ENCODE measurements at places on chromosomes 12 and 14. TPM values are rescaled to one million over a fixed set of nuclear protein-coding genes. Genes with fewer than 3 reads are reported as not detected.

DNA sequence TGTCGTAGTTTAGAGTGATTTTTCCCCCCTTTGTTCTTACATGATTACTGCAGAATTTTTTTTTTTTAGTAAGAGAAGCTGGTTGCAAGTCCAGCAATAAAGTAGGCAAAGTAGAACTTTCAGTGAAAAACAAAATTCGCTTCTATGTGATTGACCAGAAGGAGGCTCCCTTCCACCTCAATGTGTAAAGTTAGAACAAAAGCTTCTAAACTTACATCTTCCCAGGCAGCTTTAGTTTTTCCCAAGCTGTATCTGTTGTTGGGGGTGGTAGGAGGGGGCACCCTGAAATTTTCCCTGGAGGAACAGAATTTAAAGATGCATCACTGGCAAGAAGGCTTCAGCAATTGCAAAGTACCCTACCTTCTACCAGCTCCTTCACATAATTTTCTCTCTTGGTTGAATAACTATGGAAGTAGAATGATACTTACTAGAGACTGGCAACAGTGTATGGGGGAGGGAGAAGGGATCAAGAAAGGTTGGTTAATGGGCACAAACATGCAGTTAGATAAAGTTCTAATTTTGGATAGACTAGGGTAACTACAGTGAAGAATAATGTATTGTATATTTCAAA lies 87.3 kb upstream of the E2F7 start:
- no peak for DNase-seq

KRT6C gene
- not detected for total RNA-seq

DNA sequence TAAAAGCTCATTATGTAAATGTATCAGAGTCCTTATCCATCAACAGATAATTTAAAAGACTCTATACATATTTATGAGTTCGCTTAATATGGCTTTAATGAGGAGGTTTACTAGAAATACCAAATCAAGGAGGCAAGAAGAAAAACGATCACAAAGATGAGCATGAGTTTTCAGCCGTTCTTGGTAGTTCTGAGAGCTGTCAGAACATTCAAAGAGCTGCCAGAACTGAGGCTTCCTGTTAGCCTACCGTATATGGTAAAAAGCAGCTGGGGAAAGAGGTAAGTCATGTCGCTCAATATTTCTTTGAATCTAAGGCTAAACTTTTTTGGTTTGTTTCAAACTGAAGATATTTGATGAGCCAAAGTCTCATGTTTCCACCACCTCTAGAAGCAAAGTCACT lies 115.3 kb upstream of the PLXNC1 start:
- DNase-seq = no peak

DNA sequence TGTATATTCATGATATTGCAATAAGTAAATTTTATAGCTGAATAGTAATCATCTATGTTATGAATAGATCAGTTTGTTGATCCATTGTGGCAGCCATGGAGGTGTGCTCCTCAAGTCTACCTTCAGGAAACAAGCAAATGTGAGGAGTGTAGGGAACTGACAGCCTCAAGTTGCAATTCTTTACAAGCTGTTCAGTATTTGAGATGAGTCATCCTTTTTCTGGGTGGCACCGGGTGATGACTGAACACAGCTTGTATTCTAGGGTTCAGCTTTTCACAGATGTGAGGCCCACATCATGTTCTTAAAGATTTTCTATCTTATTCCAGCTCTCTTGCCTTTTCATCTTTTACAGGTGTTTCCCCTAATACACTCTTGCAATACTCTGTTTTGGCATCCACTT lies 452.4 kb downstream of the KCNH5 start:
- DNase-seq = no peak

DNA sequence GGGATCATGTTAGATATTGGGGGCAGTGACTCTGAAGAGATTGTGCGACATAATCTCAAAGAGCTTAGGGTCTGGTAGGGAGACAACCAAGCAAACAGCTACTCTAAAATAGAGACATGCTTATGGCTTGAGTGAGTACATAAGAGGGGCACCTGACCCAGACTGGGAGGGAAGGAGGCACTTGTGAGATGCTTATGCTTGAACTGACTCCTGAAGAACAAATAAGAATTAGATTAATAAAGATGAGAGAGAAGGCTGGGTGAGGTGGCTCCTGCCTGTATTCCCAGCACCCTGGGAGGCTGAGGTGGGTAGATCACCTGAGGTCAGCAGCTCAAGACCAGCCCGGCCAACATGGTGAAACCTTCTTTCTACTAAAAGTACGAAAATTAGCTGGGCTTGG lies 19.1 kb downstream of the TMTC2 start:
- no peak for DNase-seq

TMEM253 gene
- total RNA-seq = not detected

DNA sequence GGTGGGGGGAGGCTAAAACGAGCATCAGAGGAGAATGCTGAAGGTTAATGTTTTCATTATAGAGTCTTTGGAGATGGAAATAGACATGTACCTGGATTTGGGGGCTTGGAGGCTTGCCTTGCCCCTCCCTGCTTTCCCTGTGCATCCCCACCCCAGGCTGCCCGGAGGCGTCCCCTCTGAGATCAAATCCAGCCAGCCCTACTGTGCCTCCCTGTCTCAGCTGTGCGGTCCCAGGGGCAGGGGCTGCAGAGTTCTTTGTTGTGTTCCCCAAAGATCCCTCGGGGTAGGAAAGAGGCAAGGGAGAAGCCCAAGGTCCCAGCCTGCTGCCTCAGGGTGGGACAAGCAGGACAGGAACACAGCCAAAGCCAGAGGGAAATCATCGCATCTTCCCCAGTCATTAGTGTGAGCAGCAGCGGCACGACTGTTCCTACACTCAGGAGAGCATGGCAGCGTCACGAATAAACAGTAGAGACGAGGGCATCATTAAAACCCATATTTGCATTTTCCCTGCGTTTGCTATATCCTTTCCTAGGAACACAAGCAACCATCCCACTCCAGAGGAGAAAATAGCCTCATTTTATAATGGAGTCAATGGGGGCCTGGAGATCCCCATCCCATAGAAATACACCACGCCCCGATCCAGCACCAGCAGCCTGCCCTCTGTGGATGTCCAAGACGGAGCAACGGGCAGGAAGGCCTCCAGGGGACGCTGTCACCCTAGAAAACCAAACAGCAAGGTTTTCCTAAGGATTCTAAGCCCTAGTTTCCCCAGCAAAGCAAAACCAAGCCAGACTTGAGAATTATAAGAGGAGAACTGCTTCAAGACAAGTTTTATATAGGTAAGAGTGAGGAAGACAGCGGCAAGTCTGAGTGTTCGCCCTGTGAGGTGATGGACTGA lies 32.4 kb downstream of the ANO2 start:
- DNase-seq = no peak

- DNase-seq = no peak
Measured at GRCh38 chr12:104273503-104273902, 30.0 kb upstream of the EID3 start.

DNA sequence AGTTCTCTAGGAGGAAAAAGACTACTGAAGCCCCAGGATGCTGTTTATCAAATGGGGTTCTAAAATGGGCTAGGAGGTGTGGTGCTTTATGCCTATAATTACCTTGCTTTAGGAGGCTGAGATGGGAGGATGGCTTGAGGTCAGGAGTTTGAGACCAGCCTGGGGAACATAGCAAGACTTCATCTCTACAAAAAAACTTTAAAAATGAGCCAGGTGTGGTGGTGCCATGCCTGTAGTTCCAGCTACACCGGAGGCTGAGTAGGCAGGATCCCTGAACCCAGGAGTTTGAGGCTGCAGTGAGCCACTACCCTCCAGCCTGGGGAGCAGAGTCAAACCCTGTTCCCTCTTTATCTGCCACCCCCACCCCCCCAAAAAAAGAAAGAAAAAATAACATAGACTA lies 23.3 kb upstream of the SLC2A3 start:
- DNase-seq = no peak

DNA sequence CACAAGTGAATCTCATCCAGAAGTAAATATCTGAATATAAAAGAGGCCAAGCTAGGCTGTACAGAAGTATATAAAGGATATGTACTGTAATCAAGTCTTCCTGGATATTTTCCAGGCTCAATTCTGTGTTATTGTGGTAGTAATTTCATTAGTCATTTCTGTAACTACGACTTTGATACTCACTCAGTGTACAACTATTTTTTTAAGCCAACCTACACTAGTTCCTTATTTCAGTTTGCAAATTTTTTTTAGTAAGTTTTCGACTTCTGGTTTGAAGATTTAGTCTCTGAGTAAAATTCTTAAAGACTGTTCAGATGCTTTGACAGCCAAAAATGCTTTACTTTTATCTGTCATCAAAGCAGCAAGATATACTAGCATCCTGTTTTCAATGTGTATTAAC lies 130.8 kb downstream of the CAPZA3 start:
- no peak for DNase-seq

TAS2R9 gene
- not detected for total RNA-seq

DNA sequence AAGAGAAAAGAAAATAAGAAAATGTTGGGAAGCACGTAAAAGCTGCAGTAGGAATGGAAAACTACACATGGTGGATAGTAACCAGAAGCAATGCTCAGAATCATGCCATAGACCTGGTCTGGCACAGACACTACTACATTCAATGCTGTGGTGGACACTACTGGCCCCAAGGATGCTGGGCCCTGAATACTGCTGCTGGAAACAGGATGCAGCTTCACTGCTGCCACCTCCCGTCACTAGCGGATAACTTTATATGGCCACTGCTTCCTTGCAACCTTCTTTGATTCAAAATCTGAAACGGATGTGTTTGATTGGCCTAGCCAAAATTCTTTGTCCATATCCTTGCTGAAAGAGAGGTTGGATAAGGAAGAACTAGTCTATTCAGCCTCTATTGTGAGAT lies 30.7 kb downstream of the ADCY6 start:
- DNase-seq = no peak

PHLDA1 gene
- total RNA-seq = 52.2 TPM

GRCh38 chr12:18422871-18423270 lies 161.6 kb downstream of the PIK3C2G start:
- no peak for DNase-seq

LRP1-AS gene
- not detected for total RNA-seq

CLSTN3 gene
- 12.2 TPM for total RNA-seq

- no peak for DNase-seq
Measured at GRCh38 chr12:11863988-11864387, 206.8 kb upstream of the BCL2L14 start.

GRCh38 chr12:24379861-24380521 lies 430.5 kb upstream of the SOX5 start:
- DNase-seq = no peak

DNA sequence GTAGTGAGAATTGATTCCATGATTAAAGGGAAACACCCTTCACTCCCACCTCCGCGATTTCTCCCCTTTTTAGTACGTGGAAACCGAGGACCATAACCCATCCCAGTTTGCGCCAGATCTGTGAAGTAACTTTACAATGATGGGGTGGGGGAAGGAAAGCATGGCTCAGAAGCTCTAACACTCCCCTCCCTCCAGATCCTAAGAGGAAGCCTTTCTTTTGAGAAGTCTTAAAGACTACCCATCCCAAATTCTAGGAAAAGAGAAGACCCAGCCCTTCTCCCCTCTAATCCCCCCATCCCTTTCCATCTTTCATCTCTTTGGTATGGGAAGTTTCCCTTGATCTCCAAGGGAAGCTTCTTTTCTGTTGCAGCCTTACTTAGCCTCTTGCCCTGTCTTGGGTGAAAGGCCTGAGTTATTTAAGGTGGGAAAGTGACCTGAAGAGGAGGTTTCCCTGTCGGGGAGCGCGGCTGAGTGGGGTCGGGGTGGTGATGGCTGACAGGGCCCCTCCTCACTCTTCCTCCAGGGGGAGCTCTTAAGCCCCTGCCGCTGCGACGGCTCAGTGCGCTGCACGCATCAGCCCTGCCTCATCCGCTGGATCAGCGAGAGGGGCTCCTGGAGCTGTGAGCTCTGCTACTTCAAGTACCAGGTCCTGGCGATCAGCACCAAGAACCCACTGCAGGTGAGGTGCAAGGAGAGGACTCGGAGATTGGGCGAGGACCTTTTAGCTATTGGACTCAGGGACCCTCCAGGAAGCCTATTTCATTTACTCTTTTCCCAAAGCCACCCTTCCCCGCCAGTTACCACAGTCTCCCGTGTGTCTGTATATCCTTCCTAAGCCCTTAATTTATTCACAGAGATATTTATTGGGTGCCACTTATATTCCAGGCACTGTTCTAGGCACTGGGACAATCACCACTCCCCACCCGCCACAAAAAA lies 1.8 kb downstream of the MARCHF9 start:
- peak; percentile 69 for DNase-seq

GRCh38 chr12:67748743-67749040 lies 100.1 kb downstream of the DYRK2 start:
- no peak for DNase-seq

- no peak for DNase-seq
Measured at GRCh38 chr12:16593546-16593945, 12.4 kb downstream of the LMO3 start.

DNA sequence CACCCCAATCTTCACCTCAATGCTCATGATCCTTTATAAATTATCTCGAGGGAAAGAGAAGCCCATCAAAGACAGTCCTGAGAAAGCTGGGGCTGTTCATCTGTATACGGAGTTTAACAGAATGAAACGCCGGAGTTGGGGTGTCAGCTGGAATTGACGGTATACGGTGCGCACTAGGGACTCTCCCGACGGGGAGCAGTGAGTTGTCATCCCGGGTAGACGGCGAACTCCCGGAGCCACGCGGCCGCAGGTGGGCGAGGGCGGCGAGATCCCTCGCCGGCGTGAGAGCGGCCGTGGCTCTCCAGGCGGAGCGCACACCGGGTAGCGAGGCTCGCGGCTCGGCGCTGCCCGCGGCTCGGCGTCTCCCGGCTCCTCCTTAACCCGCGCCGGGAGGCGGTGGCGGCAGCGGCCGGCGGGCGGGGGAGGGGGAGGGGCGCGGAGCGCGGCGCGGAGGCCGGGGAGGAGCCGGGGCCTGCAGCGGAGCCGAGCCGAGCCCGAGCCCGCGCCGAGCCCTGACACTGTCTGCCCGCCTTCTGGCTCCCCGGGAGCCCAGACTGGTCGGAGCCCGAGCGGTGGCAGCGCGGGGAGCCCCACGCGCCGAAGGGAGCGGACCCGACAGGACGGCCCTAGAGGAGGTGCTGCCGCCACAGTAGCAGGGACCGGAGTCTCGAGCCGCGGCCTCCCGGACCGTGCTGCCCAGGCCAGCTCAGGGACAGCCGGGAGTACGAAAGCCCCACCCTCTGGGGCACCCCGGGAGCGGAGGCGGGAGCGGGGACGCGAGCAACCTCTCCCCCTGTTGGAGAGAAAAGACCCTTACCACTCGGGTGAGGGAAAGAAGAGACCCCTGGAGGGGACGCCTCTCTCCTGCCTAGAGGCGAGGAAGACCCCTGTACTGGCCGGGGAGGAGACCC lies at the start of gene FOXJ2:
FOXJ2 (plus strand) TSS at position 475 of the 911 bp plus-strand sequence. CDS start 7,117 bp downstream, outside the sequence.
- DNase-seq = peak; percentile 80

- DNase-seq = no peak
Measured at GRCh38 chr12:113466454-113467141, 5.1 kb downstream of the LHX5 start.

DNA sequence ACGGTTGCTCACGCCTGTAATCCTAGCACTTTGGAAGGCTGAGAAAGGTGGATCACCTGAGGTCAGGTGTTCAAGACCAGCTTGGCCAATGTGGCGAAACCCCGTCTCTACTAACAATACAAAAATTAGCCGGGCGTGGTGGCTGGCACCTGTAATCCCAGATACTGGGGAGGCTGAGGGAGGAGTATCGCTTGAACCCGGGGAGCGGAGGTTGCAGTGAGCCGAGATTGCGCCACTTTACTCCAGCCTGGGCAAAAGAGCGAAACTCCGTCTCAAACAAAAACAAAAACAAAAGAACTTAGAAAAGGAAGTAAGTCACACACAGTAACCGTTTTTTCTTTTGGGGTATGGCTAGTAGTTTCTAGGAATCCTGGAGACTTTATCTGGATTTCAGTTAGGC lies 1.7 kb upstream of the PALS1 start:
- DNase-seq = no peak
